ENCODE measurements at places on chromosomes 16 and 17.

DNA sequence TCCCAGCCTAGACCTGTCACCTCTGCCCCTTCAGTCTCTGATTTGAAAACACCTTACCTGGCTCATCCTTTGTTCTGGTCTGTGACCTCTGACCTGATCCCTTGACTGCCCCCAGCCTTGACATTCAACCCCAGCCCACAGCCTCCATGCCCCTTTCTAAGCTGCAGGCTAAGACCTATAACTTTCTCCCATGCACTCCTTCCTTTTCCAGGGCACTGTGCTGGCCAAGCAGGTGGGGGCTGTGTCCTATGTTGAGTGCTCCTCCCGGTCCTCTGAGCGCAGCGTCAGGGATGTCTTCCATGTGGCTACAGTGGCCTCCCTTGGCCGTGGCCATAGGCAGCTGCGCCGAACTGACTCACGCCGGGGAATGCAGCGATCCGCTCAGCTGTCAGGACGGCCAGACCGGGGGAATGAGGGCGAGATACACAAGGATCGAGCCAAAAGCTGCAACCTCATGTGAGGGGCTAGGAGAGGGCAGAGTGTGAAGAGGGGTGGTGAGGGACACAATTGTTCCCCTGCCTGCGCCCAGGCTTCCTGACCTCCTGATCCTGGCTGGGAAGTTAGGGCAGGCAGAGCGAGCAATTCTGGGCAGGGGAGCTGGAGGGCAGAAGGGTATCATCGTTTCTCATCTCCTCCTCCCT, 3.3 kb downstream of the RND2 start:
- DNase-seq: no peak

GRCh38 chr16:67996666-67997065, 2.6 kb downstream of the DPEP2 start:
- DNase-seq: no peak

DNA sequence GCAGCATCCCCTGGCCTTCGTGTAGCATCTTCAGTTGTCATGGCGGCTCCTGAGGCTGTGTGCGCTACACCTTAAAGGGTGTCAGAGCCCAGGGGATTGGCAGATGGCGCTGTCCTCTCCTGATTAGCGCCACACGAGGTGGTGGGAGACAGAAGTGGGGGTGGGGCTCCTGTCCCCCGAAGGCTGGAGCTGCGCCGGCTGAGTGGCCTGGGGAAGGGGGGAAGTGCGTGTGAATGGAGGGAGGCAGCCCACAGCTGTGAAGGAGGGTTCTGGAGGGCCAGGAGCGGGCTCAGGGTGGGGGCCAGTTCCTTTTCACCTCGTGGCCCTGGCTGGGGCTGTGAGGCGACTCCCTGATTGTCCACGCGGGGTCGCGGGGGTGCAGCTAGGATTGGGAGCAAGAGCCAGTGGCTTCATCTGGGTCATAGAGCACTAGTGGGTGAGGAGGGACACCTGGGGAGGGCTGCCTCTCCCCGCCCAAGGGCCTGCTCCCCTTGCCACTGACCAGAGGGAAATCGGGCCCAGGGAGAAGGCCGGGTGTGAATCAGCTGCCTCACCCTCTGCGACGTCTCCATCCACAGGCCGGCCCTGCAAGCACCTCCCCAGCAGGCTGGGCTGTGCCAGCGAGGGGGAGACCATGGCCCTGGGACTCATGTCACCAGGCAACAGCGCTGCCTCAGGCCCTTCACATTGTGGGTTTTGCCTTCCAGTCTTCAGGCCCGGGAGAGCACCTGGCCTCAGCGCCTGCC, 14.1 kb downstream of the BAHCC1 start:
- no peak for DNase-seq

- no peak for DNase-seq
These were observed 11.7 kb downstream of the CMTM3 start for GRCh38 chr16:66616169-66616568.

GRCh38 chr16:19968891-19969683, 84.4 kb upstream of the GPRC5B start:
- no peak for DNase-seq

DNA sequence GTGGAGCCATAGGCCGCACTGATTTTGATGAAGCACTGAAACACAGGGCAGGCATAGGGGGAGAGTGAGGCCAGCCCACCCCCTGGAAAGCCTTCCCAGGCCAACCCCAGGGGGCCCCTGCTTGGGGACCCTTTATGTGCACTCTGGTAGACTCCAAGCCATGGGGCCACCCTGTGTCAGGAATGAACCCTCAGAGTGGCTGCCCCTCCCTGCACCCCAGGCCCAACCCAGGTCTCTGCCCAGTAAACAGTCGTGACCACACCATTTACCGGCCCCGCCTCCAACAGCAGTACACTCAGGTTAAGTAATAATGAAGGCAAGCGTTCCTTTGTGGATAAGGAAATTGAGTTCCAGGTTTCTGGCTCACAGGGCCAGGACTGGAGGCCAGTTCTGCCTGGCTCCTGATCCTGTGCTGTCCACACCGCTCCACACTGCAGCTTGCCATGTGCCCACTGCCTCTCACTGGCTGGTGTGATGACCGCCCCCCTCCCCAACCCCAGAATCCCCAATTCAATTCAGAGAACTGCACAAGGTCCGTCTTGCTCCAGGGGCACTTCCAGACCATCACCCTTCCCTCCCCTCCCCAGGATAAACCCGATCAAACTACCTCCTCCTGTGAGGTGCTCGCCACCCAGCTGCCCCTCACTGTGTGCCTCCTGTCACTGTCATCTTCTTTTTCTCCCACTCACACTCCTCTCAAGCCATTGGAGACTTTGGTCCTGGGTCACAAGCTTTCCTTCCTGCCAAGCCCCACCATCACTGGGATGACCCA, 13.6 kb downstream of the PIMREG start:
- DNase-seq: no peak

GRCh38 chr17:6069539-6070429, at the start of gene WSCD1:
Gene WSCD1 (plus strand): TSS chr17:6070379. CDS start chr17:6080659, 10,280 bp downstream.
- DNase-seq: no peak

DNA sequence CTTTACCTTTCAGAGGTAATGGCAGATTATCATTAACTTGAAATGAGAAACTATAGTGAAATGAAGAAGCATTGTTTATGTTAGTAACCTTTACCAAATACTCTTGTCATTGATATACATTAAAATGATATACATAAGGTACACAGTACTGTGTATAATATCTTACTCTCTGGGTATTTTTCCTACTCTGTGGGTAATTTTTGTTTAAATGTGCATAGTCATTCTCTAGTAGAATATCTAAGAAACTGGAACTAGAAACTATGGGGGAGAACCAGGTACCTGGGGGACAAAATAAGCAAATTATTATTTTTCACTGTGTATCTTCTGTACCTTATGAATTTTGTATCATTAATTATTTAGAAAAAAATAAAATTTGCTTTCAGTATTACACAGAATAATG, 20.6 kb upstream of the PHAF1 start:
- no peak for DNase-seq

DNA sequence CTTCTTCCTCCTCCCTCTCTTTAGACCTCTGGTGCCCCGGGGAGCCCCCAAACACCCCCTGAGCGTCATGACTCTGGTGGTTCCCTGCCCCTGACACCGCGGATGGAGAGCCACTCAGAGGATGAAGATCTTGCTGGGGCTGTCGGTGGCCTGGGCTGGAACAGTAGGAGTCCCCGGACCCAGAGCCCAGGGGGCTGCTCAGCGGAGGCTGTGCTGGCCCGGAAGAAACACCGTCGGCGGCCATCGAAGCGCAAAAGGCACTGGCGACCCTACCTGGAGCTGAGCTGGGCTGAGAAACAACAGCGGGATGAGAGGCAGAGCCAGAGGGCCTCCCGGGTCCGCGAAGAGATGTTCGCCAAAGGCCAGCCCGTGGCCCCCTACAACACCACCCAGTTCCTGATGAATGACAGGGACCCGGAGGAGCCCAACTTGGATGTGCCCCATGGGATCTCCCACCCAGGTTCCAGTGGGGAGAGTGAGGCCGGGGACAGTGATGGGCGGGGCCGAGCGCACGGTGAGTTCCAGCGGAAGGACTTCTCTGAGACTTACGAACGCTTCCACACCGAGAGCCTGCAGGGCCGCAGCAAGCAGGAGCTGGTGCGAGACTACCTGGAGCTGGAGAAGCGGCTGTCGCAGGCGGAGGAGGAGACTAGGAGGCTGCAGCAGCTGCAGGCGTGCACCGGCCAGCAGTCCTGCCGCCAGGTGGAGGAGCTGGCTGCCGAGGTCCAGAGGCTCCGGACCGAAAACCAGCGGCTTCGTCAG, 7.5 kb downstream of the HEXIM2 start:
- no peak for DNase-seq

DNA sequence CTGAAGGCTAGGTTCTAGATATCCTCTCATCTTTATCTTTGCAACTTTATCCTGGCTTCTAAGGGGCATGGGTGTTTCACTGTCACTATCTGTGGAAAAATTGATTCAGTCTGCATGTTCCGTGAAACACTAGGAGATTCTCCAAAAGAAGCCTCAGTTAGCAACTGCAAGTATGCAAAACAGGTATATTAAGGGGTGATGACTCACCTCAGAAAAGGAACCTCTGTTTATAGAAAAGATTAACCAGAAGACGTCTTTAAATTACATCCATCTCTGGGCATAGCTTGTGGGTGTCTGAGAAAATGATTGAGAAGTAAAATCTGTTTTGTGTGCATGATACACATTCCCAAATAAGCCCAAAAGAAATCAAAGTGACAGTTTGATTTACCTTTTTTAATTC, 353.8 kb upstream of the HSBP1 start:
- no peak for DNase-seq

- DNase-seq: peak; percentile 75
These were observed 265.5 kb downstream of the PARN start for GRCh38 chr16:14364386-14365199.

GRCh38 chr16:55641430-55642056, 14.2 kb upstream of the SLC6A2 start:
- no peak for DNase-seq

- DNase-seq: no peak
These were observed 14.7 kb upstream of the SEZ6 start for GRCh38 chr17:29020576-29020975.

- no peak for DNase-seq
These were observed 4.2 kb downstream of the NR1D1 start for GRCh38 chr17:40095944-40096791.

DNA sequence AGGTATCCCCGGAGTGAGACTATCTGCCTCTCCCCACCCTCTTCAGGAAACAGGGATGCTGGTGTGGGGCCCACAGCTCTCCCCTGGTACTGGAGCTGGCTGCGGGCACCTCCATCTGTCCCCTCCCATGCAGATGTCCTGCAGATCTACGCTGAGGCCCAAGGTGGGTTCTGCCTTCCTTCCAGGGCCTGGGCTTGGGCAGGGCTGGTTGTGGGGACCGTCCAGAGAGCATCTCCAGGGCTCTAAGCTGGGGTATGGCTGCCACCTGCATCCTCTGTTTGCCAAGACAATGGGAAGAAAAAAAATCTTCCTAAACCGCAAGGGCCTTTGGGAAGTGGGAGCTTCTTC, 12.9 kb downstream of the ZNF213 start:
- no peak for DNase-seq

- DNase-seq: no peak
These were observed 609 bp upstream of the FXR2 start for GRCh38 chr17:7615265-7615747.

DNA sequence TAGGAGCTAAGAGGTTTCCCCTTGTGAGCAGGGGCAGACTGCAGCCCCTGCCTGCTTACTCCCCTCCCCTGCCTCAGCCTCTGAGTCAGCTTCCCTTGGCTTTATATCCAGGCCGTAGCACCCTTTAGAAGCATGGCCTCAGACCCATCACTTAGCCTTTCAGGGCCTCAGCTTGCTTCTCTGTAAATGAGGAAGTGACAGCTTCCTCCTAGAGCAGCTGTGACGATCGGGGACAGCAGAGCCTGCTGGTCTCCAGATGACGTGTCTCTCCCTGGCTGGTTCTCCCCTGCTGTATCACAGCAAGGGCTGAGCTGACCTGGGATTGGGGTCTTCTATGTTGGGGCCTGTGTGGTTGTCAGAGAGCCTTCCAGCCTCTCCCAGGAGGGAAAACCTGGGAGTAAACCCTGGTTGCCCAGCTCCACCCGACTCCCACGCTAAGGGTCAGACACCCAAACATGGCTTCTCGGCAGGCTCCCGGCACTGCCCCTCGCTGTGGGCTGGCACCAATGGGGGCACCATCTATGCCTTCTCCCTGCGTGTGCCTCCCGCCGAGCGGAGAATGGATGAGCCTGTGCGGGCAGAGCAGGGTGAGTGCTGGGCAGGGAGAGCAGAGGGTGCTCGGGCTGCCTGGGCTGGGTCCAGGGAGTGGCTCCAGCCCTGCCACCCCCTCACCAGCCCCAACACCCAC, 16.3 kb upstream of the MYO15B start:
- peak; percentile 48 for DNase-seq

- DNase-seq: peak; percentile 61
These were observed 16.8 kb downstream of the CPD start for GRCh38 chr17:30395398-30396022.

- peak; percentile 31 for DNase-seq
These were observed 211.2 kb downstream of the RPTOR start for GRCh38 chr17:80755650-80756405.

DNA sequence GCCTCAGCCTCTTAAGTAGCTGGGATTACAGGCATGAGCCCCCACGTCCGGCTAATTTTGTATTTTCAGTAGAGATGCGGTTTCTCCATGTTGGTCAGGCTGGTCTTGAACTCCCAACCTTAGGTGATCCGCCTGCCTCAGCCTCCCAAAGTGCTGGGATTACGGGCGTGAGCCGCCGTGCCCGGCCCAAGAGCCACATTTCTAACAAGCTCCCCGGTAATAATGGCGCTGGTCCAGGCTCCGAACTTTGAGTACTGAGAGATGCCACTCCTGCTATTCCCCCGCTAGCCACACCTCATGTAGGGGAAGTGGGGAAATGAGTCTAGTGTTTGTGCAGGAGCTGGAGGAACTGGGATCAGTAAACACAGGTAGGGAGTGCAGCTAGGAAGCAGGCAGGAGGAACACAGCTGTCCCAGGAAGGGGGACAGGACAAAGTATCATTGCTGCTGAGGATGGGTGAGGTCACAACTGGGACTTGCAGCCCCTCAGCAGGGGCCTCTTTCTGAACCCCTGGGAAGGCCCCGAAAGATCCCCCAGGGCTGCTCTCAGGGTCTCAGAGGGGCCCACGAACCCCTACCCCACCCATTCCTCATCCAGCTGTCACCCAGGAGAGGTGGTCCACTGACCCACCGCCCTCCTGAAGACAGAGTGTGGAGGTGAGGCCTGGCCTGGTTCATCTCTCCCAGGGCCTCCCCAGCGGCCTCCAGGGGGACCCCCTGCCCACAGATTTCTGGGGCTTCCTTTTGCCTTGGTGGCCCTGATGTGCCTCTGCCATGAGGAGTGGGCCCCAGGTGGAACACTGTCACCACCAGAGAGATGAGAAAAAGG, 3.7 kb upstream of the KREMEN2 start:
- DNase-seq: peak; percentile 68

All from DMS53 (cell line).